ENCODE measurements at places on chromosomes 4 and X. TPM values are rescaled to one million over a fixed set of nuclear protein-coding genes. Genes with fewer than 3 reads are reported as not detected.

IL1RAPL2 gene
- total RNA-seq: 0.08 TPM

DNA sequence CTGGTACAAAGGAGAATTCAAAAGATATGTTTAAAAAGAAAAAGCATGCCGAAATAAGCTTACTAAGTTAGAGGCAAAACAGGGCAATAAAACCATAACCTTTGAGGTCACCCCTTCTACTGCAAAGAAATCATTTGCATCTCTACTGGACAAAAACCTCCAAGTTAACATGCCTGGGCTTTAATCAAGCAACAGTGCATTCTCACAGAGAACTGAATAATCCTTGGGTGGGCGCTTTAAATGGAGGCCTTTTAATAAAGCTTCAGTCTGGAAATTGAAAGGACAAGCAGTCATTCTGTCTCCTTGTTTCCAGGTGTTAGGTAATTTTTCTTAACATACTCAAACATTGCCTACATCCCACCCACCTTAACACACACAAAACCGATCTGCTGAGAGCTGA lies 34.6 kb upstream of the SMS start:
- no peak for DNase-seq

DOK7 gene
- 37.4 TPM for total RNA-seq

DNA sequence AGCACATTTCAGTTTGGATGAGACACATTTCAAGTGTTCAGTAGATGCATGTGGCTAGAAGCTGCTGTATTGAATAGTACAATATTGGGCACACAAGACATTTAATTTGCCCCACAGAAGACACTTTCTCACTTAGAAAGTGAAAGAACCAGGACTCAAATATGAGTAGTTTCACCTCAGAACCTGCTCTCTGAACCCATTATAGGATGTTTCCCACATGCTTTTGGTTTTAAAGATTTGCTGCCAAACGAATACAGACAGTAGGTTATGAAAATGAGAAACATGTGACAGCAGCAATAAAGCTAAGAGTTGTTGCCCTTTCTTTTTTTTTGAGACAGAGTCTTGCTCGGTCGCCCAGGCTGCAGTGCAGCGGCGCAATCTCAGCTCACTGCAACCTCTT lies 32.3 kb downstream of the C4orf54 start:
- no peak for DNase-seq

- no peak for DNase-seq
Measured at GRCh38 chr4:24274381-24274941, 309.9 kb downstream of the DHX15 start.

DNA sequence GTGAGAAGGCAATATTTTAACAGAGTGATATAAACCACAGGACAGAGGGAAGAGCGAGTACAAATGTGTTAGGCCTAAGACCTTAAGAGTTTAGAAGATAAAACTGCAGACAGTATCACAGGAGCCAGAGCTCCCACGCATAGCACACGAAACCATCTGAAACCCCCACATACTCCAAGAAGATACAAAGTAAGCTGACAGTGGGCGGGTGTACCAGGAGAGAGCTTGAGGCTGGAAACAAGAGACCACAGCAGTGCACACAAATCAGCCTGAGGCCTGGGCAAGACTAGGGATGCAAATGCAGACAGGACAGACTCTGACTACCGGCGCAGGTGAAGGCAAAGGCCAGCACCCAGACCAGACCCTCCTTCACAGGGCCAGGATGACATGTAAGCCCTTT lies 54.1 kb upstream of the ARHGAP24 start:
- DNase-seq: no peak

DNA sequence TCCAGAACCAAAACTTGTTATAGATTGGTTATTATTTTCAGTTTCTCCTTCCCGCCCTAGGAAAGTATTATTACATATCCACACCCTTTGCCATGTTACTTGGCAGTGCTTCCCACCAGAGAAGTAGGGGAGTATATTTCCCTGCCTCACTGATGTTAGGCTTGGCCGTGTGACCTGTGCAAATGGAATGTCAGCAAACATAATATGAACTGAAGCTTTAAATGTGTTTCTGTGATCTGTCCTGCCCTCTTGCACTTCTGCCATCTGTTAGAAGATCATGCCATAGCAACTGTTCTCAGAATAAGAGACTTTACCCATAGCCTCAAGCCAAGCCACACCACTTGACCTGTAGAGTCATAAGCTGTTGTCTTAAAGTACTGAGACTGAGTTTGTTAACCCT lies 36.7 kb upstream of the NEUROG2 start:
- no peak for DNase-seq

PPARGC1A gene
- total RNA-seq: 84.4 TPM

ATOH1 gene
- not detected for total RNA-seq

Data from heart left ventricle (tissue), 16 donors.